ENCODE measurements at places on chromosomes 4 and X.

GRCh38 chr4:18975916-18976808 is 954.6 kb upstream of the LCORL start:
- DNase-seq = no peak

- no peak for DNase-seq
These were observed 206.8 kb upstream of the HAND2 start for GRCh38 chr4:173736840-173737239.

- no peak for DNase-seq
These were observed 45.0 kb upstream of the CPLX1 start for GRCh38 chr4:870951-871350.

GRCh38 chr4:93072292-93072691 is 756.3 kb upstream of the ATOH1 start:
- DNase-seq = no peak

GRCh38 chr4:106339431-106339830 is 23.1 kb downstream of the AIMP1 start:
- no peak for DNase-seq

- DNase-seq = no peak
These were observed 10.6 kb upstream of the INTS6L start for GRCh38 chrX:135509885-135510284.

GRCh38 chr4:38328989-38329729 is 334.8 kb upstream of the KLF3 start:
- DNase-seq = no peak

DNA sequence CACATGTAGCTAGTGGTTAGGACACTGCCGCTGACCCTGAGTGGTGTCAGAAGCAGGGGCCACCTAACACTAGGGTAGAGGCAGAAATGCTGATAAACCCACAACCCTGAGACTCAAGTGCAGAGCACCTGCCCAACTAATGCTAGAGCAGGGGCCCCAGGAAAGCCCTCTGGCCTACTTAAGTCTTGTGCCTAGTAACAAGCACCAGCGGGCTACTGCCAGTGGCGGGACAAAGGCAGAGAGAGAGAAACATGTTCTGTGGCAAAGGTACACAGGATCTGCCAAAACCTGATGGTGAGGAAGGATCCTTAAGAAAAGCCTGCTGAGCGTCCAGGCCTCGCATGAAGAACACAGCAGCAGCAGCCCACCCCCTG is 172.4 kb downstream of the PRDM5 start:
- DNase-seq = no peak

GRCh38 chrX:9882669-9883446 is 84.3 kb upstream of the CLDN34 start:
- DNase-seq = no peak

- no peak for DNase-seq
These were observed 8.0 kb downstream of the MAEA start for GRCh38 chr4:1297456-1298325.

All from vagina (tissue), 2 donors.